NCI-H187 (cell line): ENCODE measurements at places on chromosomes 2 and 18.

DNA sequence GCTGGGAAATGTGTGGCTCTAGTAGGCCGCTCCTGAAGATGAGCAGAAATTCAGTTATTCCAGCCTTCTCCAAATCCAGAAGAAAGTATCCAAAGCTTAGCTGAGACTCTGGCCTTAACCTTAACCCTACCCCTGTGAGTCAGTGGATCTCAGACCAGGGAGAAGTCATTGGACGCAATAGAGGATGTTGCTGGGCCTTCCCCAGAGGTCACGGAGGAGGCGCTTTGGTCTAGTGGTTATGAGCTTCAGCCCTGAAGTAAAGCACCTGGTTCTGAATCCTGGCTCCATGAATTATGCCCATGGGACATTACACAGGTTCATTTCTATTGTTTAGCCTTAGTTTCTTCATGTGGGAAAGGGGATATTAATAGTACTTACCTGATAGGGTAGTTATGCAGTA, 24.0 kb downstream of the PKDCC start:
- DNase-seq = no peak

- DNase-seq = no peak
These were observed 6.6 kb downstream of the DLX2 start for GRCh38 chr2:172095905-172096625.

DNA sequence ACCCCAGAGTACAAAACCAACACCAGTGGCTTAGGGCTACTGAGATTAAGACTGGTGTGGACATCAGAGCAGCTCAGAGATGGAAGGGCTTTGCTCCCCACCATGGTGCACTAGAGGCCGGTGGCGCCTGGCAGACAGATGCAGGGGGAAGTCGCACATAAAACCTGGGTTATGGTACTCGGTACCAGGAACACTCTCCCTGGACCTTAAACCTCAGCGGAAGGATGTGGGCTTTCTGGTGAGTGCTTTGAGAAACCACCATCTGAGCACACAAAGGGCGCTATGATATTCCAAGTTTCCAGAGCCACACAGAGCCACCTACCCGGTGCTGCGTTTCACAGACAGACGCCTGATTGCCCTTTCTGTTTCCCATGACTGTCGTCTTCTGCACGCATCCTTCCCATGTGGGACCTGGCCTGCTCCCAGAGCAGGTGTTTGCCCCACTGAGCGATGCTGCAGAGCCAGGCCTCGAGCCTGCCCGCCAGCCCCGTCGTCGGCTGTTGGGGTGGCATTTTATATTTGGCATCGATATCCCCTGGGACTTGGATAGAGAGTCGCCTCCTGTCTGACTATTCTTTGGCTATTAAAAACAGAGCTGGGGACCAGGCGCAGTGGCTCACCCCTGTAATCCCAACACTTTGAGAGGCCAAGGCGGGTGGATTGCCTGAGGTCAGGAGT, 89.5 kb upstream of the ODC1 start:
- no peak for DNase-seq

- no peak for DNase-seq
These were observed 241.3 kb upstream of the UBE2E3 start for GRCh38 chr2:180739070-180739469.

- DNase-seq = peak; percentile 58
These were observed 334.9 kb upstream of the THUMPD2 start for GRCh38 chr2:40113997-40114396.

DNA sequence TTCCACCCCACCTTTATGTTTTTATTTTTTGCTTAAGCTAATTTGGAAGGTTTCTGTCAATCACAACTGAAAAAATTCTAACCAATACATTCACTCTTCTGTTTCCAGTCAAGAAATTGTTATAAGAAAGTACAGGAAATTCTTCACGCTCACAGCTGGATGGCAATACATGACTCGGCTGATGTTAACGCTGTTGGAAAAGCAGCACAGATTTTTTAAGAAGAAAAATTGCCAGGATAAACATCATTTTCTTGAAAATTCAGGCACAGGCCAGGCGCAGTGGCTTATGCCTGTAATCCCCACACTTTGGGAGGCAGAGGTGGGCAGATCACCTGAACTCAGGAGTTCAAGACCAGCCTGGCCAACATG, 46.1 kb downstream of the STPG4 start:
- DNase-seq = no peak

DNA sequence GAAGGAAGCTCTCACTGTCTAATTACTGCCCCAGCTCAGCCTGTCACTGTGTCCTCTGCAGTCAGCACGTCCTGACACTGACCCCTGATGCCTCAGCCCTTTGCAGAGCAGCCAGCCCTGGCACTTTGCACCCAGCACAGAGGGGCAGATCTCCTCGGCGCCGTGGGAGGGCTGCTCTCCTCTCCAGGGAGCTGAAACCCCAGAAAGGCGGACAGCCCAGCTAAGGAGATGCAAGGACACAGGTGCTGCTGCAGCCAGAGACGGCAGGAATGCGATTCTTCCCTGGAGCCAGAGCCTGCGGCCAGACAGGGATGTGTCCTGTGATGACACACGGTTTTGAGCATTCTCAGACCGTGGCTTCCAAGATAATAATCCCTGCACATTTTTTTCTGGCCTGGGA, 34.5 kb upstream of the SIX3 start:
- DNase-seq = no peak

- DNase-seq = no peak
These were observed 172.2 kb upstream of the RASGRP3 start for GRCh38 chr2:33304032-33304864.

DNA sequence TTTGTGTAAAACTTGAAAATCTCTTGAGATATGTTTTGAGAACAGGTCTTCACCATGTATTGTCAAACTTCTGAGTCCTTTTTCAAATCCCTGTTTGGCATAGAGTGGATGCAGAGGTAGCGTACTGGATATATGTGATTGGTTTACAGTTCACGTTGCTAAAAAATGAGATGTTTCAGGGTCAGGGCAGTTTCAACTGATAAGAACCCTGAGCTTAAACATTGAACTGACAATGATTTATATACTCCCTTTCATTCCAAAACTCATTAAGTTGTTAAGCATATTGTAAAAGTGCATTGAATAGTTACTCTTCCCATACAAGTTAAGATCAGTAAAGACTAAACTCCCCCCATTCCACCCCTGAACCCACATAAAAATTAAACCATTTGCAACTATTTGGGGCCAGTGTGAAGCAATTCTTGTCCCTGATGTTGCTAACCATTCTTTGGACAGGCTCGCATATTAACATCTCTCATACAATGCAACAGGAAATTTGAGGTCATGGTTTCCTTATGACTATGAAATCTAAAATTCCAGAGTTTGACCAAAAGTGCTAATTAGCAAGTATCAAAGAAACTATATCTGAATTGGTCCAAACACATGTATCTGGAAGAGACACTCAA, 470.9 kb upstream of the ACVR2A start:
- no peak for DNase-seq

- no peak for DNase-seq
These were observed 96.6 kb downstream of the RHBDD1 start for GRCh38 chr2:226932443-226932842.

DNA sequence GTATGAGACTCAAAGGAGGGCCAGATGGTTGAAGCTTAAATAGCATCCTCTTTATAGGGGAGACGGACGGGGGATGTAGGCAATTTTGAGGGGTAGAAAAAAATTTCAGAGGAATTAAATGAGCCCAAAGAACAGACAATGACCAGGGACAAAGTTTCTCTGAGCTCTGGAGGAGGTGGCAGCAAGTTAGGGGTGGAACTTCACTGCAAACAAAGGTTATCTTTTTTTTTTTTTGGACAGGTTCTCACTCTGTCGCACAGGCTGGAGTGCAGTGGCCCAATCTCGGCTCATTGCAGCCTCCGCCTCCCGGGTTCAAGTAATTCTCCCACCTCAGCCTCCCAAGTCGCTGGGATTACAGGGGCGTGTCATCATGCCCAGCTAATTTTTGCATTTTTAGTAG, 195.6 kb downstream of the PDE11A start:
- no peak for DNase-seq

DNA sequence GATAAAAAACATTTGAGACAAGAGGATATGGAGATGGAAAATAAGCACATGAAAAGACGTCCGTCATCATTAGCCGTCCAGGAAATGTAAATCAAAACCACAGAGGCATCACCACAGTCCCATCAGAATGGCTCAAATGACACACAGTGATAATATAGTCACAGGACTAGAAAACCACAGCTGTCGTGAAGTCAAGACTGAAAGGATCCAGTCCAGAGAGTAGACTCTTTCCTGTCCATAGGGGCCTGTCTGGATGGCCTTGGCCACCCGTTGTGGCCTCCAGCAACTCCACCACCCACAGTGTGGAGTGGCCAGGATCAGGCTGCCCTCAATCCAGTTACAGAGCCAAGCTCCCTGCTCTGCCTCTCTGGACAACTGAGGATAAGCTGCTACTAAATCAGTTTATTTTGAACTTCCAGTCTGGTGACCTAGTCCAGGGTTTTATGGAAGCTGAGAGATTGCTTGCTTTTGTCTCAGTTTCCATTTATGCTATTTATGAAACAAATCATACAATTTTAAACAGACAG, 60.4 kb downstream of the RHOB start:
- no peak for DNase-seq

DNA sequence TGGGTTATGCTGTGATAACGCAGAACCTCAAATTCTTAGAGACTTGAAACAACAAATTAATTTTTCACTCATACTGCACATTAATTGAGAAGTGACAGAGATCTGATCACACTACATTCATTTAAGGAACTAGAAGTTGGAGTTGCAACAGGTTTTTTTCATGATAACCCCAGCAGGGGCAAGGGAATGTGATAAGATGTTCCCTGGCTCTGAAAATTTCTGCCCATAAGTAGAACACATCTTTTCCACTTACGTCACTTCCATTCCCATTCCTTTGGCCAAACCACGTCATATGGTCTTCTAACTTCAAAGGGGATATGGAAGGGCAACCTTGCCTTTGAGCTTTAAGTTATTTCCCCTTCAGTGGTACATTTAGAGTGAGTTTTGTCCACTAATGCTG, 29.7 kb upstream of the PSME4 start:
- no peak for DNase-seq

GRCh38 chr2:96083989-96084857, 32.1 kb downstream of the ADRA2B start:
- no peak for DNase-seq

DNA sequence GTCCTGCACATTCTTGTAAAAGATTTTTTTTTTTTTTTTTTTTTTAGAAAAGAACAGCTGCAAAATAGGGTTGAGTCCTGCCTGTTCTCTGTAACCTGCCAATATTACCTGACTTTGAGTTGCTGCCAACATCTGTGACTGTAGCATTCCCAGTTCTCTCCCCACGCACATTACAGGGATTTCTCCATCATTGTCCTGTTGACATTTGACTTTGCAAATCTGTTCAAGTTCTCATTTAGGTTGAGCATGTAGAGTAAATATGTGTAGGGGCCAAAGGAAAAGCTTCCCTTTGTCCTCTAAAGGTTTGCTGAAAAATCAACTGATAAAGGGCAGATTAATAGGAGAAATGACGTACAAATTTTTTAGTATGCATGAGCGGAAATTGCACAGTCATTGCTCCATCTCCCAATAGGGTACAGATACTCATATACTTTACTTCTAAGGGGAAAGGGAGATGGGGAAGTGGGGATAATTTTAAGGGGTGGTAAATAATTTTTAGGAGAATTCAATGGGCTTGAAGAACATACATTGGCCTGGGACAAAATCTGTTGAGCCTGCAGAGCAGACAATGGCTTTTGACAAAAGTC, 385.5 kb downstream of the PIK3C3 start:
- DNase-seq = no peak

DNA sequence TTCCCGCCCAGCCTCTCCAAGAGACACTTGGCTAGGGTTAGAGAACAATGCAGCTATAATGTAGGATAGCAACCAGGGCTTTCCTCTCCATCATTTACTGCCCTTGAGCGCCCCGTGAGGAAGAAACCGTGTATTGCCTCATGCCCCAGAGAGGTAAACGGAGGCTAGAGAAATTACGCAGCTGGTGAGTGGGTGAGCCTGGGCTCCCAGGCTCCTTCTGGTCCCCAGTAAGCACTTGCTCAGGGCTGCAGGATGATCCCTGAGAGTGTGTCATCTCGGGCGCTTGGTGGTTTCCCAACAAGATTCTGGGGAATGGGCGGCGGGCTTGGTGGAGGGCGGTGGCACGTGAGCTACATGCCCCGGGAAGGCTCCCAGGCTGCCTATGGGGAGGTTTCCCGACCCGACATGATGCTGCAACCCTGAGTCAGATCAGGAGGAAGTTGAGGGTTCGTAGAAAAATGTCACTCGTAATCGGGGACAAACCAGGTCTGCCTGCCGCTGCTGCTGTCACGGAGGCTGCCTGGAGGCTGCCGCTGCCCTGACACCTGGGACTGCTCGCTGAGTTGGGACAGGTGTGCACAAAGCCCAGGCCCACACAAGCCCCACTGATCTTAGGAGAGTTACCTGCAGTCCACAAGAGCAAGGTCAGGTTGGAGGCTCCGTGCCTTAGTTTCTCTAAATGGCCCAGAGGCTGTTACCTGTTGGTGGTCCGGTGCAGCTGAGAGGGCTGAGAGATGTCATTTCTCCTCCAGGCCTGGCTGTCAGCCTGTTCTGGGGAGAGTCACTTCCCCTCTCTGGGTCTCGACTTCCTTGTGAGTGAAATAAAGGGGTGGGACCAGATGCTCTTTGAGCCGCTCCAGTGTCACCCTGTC, at the start of gene GPR55:
Gene GPR55, minus strand, starts transcription at position 773 of the 872 bp plus-strand sequence. CDS start 14,280 bp downstream, outside the sequence.
- no peak for DNase-seq

DNA sequence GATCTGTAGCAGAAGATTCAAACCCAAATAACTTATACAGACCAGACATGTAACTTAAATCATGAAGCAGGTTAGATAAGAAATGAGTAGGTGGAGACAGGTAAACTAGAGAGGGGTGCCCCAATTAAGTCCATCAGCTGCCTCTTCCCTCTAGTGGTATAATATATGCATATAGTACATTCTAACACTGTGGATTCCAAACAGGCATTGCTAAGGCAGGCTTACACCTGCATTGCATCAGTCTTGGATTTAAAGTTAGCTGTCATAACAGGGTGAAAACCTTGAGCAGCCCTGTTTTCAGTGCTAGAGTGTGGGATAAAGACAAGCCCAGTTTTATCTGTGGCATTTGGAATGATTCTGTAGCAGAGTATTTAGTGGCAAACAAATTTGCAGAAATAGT, 63.4 kb downstream of the NYAP2 start:
- DNase-seq = no peak

DNA sequence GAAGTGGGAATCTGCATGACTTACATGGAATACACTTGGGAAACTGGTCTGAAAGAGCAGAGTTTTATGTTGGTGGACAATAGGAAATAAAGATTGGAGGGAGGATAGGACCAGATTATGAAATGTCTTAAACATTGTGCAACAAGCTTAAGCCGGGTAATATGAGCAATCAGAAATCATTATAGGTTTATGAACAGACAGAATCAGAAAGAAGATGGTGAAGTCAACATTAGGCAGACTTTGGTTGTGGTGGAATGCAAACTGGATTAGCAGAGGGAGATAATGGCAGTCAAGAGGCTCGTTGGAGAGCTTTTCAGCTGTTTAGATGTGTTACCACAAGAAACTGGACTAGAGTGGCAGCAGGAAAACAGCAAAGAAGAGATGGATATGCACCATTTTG, 43.5 kb downstream of the CRIM1 start:
- DNase-seq = no peak

DNA sequence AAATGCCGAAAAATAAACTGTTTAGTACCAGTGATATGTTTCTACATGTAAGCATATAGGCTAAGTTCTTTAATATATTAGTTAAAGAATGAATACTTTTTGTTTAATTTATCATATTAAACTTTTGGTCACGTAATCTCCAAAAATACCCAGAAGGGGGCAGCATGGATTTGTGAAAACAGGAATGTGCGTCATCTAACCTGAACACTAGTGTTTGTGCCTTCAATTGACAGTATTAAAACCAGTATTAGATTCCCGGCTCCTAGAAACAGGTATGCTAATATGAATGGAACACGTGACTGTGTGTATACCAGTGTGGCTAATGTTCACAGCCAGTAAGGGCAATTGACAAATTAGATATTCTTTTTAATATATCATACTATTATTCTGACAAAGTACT, 51.8 kb downstream of the WDR7 start:
- DNase-seq = no peak
